MM.1S (cell line): ENCODE measurements at places on chromosomes 7 and 10.

GRCh38 chr10:30357075-30357801, 8.2 kb upstream of the MTPAP start:
- DNase-seq, result no peak

DNA sequence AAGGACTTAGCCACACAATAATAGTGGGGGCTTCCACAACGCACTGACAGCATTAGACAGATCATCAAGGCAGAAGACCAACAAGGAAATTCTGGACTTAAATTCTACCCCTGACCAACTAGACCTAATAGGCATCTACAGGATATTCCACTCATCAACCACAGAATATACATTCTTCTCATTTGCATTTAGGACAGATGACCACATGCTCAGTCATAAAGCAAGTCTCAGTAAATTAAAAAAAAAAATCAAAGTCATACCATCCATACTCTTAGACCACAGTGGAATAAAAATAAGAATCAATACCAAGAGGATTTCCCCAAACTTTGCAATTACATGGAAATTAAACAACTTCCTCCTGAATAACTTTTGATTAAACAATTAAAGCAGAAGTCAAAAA, 155.9 kb downstream of the CDK14 start:
- DNase-seq, result no peak

- DNase-seq, result no peak
Observed at GRCh38 chr10:61701706-61702105, 39.0 kb downstream of the CABCOCO1 start.

DNA sequence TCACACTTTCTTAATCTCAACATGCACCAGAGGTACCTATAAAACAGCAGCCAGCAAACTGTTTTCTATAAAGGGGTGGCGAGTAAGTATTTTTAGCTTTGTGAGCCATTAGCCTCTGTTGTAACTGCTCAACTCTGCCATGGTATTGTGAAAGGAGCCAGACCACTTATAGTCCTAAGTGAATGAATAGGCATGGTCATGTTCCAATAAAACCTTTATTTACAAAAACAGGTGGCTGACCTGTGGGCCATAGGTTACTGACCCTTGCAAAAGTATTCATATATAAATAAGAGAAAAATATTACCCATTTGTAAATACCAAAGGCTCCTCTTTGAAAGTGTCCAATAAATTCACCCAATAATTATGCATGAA, 50.3 kb downstream of the ICA1 start:
- DNase-seq, result no peak

DNA sequence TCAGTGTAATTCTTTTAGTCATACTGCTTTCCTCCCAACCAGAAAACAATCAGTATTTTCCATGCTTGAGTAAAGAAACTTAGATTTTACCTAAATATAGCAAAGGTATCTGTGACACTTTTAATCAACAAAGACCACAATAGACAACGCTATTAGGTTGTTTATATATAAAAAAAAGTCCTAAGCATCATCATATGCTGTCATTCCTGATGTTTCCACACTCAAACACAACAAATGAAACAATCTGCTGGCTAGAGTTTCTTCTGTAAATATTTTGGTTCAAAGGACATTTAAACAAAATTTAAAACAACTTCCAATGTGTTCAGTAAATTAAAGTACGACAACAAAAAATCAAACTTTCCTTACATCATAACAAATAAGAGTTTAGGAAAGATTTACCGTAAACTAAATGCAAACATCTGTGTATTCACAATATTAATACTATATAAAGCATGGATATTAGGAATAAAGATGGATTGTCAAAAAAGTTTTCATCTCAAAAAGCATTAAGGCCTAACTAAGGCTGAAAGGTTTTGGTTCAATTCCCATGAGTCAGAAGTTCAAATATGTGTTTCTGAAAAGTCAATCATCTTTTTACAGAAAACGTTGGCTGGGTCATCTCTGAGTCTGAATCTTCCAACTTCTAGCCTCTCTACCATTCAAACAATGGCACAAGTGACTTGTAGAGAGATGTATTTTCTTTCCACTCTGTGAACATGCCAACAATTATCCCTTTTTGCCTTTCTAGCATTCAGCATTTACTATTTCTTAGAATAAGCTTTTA, 157.1 kb downstream of the CRPPA start:
- no peak for DNase-seq

DNA sequence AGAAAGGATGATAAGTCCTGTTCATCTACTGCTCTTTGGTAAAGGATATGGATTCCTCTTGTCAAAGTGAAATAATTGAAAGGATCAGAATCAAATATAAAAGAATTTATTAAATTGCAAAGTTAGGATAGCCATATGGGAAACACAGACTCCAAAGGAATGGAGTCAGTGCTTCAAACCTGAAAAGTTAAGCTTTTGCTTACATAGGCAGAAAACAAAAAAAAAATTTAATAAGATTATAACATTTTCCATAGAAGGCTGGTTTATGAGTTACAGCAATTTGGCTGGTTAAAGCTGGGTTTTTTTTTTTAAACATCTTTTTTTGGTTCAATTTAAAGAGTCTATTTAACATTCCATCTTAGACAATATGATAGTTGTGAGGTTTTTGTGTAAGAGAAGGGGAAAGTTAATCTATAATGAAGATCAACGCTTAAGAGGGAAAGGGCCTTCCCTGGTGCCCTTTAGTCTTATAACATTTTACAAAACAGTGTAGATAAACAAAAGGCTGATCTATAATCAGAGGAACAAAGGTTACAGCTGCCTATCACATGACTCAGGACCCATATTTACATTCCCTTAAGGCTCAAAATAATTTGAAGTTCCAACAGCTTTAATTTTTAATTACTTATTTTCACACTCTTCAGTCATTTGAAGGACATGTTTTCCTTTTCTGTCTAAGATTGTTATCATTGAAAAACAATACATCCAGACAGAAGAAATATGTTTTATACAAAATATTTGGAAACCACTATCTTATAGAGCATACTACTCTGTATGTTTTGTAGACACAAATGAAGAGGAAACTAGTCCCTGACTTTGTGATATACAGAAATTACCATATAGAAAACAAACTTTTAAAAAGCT, 234.3 kb upstream of the MBL2 start:
- no peak for DNase-seq

- DNase-seq, result peak; percentile 80
Observed at GRCh38 chr7:114922652-114923402, 933 bp downstream of the MDFIC start.

DNA sequence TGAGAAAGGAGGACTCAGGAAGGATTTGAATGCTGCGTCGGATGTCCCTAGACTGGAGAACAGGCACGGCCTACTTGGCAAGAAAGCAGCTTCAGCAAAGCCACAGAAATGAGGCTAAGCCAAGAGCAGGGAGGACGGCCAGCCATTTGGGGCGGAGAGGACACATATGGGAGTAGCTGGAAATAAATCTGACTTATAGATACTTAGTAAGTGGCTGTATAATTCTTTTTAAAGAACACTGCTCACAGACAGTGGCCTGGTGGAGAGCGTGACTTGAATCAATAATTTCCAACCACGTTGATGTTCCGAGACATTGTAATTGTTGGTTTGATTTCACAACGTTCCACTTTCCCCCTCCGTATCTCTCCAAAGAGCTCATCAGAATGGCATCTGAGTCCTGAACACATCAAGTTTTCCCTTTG, 67.7 kb upstream of the JCAD start:
- no peak for DNase-seq

- no peak for DNase-seq
Observed at GRCh38 chr7:82507976-82508677, 64.5 kb upstream of the CACNA2D1 start.

DNA sequence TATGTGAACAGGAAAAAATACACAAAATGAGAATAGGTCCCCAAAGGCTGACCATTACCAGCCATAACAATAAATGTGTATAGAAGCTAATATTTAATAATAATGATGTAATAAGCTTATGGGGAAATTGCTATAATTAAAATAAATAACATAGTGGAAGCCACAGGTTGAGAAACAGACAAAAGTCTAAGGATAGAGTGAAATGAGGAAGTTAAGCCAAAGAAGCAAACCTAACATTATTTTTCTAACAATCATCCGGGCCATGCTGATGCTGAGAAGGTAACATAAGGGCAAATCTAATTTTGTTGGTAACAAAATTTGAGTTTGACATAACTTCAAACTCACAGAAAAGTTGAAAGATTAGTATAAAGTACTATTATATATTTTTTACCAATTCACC, 115.9 kb downstream of the MICU1 start:
- DNase-seq, result no peak

DNA sequence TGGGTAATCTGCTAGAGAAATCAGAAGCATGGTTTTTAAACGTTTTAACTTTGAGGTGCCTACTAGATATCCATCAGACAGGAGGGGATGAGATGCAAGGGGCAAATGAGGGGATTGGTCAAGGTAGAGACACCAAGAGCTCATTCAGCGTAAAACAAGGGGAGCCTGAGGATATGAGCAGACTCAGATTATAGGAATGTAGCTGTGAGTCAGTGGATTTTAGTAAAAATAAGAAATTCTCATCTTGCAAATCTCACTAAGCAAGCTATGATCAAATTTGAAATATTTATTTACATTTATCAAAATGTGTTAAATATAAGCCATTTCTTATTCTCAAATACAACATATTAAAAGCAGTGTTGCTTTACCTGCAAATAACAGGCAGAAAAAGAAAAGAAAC, 21.4 kb upstream of the TFEC start:
- DNase-seq, result no peak

GRCh38 chr10:63539377-63539776, 18.2 kb downstream of the REEP3 start:
- DNase-seq, result no peak
